ENCODE measurements at places on chromosomes 4 and X.

GRCh38 chr4:3263053-3263875 lies 14.3 kb downstream of the MSANTD1 start:
- no peak for DNase-seq

DNA sequence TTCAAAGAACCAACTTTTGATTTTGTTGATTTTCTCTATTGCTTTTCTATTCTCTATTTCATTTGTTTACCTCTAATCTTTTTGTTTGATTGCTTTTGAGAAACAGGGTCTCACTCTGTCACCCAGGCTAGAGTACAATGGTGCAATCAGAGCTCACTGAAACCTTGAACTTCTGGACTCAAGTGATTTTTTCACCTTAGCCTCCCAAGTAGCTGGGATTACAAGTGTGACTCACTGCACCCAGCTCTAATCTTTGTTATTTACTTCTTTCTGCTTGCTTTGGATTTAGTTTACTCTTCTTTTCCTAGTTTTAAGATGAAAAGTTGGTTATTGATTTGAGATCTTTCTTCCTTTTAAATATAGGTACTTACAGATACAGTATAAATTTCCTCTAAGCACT lies 26.2 kb downstream of the RAB9B start:
- DNase-seq: no peak

DNA sequence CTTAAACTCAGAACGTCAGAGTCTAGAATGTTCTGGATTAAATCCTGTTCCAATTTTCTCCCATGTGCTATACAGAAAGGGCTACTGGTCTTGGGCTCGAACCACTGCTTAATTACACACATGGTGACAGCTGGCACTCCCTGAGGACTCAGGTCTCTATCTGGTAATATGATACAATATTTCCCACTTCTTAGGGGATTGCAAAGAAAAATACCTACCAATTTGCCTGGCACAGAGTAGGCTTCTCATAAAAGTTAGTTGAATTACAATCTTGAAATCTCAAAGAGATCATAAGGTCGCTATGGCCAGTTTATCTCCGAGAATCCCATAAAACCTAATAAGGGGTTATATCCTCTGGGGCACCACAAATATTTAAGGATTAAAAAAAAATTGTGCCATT lies 8.6 kb downstream of the GPM6B start:
- DNase-seq: no peak

DNA sequence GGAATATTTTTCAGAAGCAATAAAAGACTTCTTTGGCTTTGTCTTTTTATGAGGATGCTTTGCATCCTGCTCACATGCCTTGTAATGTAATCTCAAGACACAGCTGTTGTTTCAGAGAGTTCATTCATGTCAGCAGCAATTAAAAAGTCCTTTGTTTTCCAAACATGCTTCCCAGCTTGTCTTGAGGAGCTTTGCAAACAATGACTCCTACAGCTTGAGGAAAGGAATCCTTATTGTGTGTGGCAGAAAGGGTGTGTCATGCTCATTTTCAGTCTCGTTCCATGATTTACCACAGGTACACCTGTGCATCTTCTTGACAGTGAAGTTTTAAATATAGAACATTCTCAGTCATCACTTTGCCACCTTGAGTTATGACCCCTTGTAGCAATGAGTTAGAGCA lies 139.2 kb upstream of the AADAT start:
- no peak for DNase-seq

DNA sequence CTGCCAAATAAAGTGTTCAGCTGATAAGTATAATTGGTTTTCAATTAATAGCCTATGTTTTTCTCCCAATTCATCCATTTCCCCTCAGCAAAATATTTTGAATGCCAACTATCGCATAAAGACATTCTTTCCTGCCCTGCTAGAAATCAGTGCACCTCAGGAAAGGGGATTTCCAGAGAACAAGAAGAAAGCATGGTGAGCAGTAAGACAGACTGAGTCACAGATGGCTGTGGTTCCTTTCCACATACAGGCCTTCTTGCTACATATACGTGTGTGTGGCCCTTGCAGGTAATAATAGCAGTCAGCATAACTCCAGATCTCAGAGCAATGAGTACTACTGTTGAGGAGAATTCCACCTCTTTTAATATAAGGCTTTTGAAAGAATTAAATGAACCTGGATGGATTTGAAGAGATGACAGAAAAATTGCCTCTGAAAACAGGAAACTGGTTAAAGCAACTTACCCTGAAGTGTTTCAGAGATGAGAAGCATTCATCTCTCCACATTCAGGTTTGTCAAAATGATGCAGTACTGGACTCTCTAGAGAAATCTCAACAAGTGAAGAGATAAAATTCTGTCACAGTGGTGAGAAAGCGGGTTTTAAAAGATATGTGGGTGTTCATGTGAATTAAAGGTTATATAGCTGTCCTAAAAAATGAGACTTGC lies 13.6 kb downstream of the GASK1B start:
- DNase-seq: no peak

DNA sequence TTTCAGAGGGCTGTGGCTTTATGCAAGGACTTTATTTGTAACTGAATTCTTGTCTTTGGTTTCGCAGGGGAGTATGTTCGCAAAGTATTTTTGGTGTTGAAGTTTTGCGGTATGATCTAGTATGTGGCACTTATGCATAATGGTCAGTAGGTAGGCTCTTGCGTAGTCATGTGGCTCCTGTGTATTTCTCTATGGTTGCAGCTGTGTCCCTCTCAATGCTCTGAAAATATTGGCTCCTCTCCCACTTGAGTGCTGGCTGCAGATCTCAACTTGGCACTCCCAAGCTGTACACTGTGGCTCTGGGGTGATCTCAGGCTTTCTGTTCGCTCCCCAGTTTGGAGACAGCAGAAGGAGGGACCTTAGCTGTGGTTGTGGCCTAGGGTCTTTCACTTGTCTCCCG lies 24.8 kb downstream of the ARMCX5 start:
- DNase-seq: no peak

DNA sequence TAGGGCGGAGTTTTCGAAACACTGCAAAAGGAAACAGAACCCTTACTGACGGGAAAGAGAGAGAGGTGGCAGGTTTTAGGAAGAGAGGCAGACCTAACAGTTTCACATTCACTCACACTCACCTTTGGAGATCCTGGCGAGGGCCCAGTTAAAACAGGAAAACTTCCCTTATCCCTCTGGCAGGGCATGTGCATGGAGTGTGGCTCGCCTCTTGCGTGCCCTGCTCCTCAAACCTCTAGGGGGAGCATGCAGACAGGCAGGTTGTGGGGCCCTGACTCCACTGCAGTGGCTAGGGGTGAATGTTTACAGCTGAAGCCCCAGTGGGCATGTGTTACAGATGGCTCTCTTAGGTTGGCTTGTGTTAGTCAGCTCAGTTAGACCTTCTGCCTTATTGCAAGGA lies 451.5 kb downstream of the UBE2NL start:
- DNase-seq: no peak

GRCh38 chr4:94354474-94354896 lies 11.8 kb upstream of the HPGDS start:
- DNase-seq: no peak

DNA sequence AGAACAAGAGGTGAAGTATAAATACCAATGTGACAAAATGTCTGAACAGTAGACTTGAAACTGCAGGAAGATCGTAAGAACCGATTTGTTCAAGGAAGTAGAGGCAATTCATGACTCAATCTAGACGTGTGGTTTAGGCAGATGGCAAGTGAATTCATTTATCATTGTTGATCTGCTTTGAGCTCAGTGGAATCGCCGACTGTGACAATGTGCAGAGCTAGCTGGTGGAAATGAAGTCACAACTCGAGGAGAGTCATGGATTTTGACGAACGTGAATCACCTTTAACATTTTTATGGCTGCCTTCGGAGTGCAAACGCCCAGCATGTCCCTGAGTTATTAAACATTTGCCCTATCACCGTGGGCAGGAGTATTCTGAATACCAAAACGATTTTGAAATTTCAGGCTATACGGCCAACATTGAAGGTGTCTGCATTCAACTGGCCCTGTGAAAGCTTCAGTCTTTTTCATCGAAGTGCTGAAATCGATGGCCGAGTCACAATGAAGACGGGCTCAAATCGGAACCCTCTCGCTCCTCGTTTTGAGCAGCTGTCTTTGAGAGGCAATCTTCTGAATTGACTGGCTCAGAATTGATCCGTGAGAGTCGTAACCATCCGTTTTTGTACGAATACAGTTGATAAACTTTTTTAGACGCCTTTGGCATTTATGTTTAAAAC lies 689 bp upstream of the OGT start:
- DNase-seq: no peak

- DNase-seq: no peak
Observed at GRCh38 chr4:66625480-66625879, 919.8 kb downstream of the CENPC start.

DNA sequence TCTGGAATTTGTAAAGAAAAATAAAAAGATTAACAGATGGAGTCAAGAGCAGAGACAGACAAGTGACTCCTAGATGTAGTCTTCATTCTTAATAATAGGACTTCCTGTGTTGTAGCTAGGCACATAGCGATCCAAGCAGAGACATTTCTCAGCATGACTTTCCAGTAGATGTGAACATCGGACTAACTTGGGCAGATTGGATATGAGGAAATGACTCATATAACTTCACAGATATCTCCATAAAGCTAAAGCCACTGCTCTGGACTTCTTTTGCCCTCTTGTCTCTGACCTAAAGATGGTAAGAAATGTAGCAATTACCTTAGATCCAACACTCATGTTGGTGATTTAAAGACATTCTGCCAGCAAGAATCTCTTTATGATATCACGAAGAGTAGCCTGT lies 131.7 kb downstream of the EPHA5 start:
- no peak for DNase-seq

DNA sequence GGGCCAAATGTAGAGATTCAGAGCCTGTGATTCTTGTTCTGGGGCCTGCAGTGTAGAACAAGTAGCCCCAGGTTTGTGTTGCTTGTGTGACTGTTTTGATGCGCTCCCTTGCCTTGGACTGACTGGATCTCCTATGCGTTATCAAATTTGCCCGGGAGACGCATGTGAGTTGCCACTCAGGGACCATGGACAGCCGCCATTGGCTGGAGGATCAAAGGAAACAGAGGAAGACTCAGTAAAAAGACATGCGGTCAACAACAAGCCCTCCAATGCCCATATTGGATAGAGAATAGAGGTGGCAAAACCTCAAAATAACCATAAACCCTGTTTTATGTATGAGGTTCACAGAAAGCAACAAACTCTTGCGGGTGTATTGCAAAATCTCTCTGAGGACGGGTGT lies 327.5 kb upstream of the IGFBP7 start:
- DNase-seq: no peak

- no peak for DNase-seq
Observed at GRCh38 chr4:85598936-85599335, 124.0 kb downstream of the ARHGAP24 start.

DNA sequence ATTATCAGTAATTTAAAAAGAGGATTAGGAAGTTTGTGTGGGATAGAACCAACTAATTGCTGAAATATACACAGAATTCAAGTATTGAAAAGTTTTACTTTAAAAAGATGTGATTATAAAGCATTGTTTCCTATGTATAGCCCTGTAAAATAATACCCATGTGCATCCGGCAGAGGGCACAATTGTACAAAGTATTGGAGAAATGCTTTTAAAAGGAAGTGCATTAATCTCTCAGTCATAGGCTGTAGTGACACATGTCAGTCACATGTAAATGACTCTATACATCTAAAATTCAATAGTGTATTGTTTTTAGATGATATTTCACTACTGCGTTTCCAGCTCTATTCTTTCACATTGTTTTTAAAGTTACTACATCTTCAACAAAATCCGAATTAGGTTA lies 9.7 kb upstream of the GEMIN8 start:
- peak; percentile 35 for DNase-seq

GRCh38 chr4:68373513-68373912 lies 23.6 kb upstream of the YTHDC1 start:
- DNase-seq: peak; percentile 31

- DNase-seq: no peak
Observed at GRCh38 chrX:2697741-2698299, 6.7 kb downstream of the CD99 start.

GRCh38 chrX:16843208-16843909 lies 26.8 kb downstream of the RBBP7 start:
- DNase-seq: no peak

DNA sequence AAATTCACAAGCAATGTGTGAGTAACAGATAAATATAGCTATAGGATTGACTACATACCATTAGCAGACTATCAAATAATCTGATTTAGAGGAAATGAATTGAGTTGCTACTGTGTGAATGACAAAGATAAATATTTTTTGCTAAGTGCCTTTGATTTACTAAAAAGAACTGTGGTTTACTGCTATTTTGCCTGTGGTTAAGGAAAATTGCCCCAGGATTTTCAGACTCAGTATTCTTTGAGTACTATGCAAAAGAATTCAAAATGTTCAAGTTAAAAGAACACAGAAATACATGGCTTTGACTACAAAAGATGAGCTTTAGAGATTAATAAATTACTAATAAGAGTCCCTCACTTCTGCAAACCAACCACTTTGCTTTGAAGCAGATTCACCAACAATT lies 853.8 kb downstream of the ADGRL3 start:
- DNase-seq: no peak

Measured in stimulated activated CD4-positive, alpha-beta T cell treated with anti-CD3 and anti-CD28 coated beads, Interleukin-12 subunit alpha, Interleukin-12 subunit beta, amount 100 ng/mL, for 24 hours (primary cell).